Hippocampal formation (tissue), 2 donors: ENCODE measurements at places on chromosomes 2 and 18.

DNA sequence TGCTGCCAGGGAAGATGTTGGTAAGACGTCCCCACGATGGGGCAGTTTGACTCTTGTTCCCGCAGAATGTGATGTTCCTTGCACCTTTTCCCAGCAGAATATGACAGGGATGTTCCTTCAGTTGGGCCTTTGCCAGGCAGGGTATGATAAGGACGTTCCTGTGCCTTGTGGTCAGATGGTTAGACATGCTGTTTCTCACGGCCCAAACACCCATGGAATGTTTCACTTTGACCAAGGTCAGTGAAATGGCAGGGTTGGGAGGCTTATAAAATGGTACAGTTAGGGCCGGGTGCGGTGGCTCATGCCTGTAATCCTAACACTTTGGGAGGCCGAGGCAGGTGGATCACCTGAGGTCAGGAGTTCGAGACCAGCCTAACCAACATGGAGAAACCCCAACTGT is 40.3 kb upstream of the YPEL5 start:
- DNase-seq: no peak

- no peak for DNase-seq
Observed at GRCh38 chr18:67597759-67598158, 81.2 kb upstream of the DSEL start.

GRCh38 chr18:11176481-11176881 is 27.1 kb upstream of the PIEZO2 start:
- no peak for DNase-seq

DNA sequence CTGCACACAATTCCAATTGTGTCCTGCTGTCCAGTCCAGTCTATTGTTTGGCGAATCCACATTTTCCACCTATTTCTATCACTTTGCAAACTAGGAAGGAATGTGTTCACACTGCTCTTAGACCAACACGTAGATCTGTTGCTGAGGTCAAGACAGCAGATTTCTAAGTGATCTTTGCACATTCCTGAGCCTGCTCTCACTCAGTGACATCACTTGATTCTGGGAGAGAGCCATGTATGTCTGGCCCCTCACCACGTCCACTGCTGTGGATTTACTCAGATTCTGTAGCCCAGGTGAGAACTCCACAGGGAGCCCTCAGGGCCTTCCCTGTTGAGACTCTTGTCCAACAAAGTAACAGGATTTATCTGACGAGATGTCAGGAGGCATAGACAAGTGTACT is 317.2 kb downstream of the TSN start:
- DNase-seq: no peak

DNA sequence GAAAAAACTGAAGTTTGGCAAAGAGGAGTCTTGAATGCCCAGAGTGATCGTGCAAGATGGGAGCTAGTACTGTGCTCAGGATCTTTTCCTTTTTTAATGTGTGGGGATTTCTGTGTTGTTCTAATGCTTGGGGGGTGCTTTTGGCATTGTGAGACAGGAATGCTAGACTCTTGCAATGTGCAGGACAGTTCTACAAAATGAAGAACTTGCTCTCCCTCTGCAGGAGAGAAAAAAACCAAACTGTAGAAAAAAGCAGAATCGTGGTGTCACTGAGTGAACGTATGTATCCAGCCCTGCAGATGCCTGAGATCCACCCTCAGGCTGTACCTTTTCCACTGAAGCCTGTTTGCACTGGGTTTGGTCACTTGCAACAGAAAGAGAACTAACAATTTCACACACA is 12.1 kb upstream of the TTC39C start:
- no peak for DNase-seq

- DNase-seq: no peak
Observed at GRCh38 chr18:38047820-38048219, 482.2 kb upstream of the CELF4 start.

GRCh38 chr2:35714883-35715282 is 640.7 kb upstream of the CRIM1 start:
- no peak for DNase-seq

GRCh38 chr2:192675681-192676080 is 480.9 kb upstream of the TMEFF2 start:
- no peak for DNase-seq

- DNase-seq: no peak
Observed at GRCh38 chr2:190655570-190655969, 6.7 kb downstream of the NAB1 start.

DNA sequence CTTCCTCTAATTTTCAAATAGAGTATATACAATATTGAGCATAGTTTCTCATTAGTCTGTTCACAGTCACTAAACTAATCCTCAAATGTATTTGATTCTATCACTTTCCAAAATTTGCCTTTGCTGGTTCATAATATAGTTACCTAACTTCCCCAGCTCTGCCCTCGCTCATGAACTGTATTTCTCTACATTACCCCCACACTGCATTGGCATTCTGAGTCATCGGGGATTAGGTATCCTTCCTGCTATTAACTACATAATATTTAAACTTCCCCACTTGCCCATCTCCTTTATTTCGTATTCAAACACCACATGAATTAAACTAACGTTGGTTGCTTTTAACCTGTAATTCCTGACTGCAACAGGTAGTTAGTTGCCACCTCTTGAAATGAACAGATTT is 14.8 kb upstream of the CLASP1 start:
- DNase-seq: no peak

DNA sequence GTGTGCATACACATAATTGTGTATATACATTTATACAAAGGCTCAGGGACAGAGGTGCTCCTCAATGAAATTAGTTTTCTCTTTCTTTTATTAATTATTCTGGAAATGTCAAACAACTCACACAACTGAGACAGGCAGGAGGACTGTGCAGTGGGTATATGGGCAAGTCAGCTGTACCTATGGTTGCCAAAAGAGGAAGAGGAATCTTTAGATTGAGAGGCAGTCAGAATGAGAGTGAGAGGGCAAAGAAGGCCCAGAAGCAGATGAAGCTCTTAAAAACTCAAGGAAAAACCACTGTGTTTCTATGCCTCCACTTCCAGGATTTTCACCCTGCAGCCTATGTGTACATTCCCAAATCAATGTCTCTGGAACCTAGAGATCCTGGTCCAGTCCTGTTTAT is 79.1 kb downstream of the CACNB4 start:
- DNase-seq: no peak

- DNase-seq: no peak
Observed at GRCh38 chr2:239610457-239611221, 209.8 kb upstream of the HDAC4 start.

- no peak for DNase-seq
Observed at GRCh38 chr2:203897544-203897943, 30.0 kb downstream of the CTLA4 start.

- DNase-seq: no peak
Observed at GRCh38 chr18:40367576-40367975, 1587.5 kb upstream of the PIK3C3 start.

- DNase-seq: no peak
Observed at GRCh38 chr2:109213646-109214433, 84.8 kb downstream of the SH3RF3 start.

DNA sequence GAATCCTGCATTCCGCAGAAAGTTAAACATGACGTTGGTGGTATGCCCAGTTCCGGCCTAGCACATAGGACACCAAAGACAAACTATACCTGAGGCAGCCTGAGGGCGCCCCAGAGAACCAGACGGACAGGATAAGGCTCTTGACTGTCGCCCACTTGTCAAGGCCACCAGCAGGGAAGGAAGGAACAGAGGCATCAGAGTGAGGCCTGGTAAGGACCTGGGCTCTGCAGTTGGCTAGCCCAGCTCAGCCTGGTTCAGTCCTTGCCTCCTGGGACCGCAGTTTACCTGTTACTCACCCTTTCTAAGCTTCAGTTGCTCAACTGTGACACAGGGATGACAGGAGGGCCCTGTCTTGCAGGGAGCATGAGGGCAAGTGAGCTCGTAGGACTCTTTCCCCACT is 82.1 kb downstream of the ACTR2 start:
- DNase-seq: no peak

DNA sequence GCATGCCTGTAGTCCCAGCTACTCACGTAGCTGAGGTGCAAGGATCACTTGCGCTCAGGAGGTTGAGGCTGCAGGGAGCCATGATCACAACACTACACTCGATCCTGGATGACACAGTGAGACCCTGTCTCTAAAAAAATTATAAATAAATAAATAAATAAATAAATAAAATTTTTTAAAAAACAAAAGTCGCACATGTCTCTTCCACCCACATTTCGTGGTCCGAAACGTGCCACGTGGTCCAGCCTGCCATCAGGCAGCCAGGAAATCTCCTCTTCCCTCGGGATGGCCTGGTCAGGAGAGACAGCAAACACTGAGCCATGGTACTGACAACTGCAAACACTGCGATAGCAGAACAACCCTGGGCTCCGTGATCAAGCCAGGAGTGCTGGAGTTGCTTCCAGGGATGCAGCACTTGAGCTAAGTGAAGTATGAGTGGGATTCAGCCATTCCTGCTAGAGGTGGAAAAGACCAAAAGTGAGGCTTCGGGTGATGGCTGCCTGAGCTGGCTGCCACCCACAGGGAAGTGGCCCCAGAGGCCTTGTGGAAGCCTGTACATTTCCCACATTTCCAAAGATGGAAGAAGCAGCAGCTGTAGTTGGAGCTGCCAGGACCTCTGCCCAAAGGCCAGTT is 193.1 kb downstream of the SMAD2 start:
- DNase-seq: no peak

- DNase-seq: no peak
Observed at GRCh38 chr2:1690056-1690775, 54.1 kb downstream of the PXDN start.

DNA sequence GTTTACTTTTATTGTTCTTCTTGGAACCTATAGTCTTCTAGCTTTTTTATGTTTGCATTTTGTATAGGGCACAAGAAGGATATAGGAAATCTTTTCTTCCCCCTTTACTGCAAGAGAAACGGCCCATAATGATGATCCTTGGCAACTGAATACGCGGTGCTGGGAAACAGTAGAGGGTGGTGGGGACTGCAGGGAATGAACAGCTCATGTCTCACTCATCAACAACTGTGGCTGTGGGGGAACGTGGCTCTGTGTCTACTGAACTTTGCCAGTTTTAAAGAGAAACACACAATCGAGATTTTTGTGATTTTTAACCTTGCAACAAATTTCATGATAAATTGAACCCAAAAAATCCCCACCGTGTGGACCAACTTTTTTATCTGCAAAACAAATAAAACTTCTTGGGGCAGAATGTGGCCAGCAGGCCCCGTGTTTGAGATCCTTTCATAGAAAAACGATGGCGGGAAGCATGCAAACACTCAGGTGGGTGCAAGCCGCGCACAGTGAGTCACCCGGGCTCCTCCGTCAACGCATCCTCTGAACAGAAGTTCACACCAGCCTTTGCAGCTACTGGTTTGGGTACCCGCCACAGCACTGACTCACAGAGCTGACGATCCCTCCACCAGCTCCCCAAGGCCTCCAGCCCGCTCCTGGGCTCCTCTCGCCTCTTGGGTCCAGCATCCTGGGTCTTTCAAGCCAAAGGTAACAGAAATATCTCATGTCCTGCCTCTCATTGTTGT is 149.3 kb downstream of the COL6A3 start:
- no peak for DNase-seq

DNA sequence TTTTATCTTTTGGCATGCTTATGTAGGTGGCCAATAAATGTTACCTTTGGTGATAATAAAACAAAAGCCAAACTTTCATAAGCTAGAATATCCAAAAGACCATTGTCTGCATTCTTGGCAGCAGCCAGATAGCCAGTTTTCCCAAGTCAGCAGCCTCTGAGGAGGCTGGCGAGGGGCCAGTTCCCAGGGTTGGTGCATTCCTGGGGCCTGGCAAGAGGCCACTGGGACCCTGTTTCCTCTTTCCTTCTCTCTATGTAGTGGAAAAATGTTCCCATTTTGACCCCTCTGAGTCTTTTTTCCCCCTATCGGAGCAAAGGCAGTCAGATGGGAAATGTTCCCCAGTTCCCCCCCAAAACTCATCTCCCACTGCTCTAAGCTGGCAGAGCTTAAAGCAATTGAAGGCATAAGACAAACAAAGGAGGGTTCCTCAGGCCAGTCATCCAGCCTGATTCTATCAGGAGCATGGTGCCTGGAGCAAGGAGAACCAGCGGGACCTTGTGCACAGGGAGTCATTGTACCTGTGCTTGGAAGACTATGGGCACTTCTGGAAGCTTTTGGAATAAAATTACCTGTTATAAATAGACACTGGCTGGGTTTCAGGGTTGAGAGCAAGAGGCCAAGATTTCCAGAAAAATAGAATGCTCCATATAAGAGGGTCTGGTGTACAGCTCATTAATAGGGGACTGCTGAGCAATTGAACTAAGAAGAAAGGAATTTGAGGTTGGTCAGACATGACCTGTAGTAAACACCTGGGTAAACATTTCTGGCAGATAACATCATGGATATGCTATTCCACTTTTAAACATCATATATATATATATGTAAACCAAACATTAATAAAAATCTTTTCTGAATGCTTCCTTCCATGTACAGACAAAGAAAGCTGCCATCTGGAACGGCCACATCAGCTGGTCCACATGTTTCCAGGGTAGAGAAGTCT is 63.4 kb downstream of the NCKAP5 start:
- no peak for DNase-seq

DNA sequence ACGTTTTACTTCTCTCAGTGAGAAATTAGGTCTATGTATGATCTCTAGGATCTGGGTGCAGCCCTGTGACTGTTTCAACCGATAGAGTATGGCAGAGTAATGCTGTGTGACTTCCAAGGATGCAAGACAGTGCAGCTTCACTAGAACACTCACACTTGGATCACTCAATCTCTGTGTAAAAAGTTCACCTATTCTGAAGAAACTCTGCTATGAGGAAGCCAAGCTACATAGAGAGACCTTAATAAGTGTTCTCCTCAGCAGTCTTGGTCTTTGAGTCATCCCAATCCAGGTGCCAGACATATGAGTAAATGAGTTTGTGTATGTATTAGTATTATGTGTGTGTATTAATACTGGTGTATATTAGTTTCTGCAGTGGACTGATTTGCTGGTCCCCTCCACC is 335.0 kb downstream of the NR4A2 start:
- DNase-seq: no peak

- DNase-seq: no peak
Observed at GRCh38 chr18:32042337-32042736, 23.7 kb downstream of the RNF125 start.

DNA sequence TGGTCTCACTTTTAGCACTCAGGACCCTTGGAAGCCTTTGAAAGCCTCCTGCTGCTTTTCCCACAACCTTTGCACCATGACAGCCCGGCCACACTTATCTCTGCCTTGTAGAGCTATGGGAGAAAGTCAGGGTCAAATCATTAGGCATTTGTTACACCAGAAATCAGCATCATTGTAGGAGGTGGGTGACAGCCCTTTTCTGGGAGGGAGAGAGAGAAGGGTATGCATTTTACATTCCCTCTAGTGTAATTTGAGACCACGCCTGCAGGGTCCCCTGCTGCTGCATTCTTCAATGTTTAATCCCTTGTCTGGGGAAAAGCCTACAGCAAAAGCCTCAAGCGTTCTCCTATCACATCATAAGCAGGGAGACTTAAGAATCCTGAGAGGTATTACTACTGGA is 766.8 kb upstream of the FAM98A start:
- no peak for DNase-seq

GRCh38 chr2:152693033-152693432 is 24.2 kb downstream of the PRPF40A start:
- DNase-seq: no peak

- DNase-seq: no peak
Observed at GRCh38 chr2:173109253-173110188, 33.9 kb downstream of the MAP3K20 start.

- no peak for DNase-seq
Observed at GRCh38 chr2:233240897-233241296, 10.6 kb upstream of the ATG16L1 start.
